ENCODE measurements at places on chromosomes 5 and 9.
A peak's percentile ranks its signal among the peaks of the same experiment; 100 is the strongest.

DNA sequence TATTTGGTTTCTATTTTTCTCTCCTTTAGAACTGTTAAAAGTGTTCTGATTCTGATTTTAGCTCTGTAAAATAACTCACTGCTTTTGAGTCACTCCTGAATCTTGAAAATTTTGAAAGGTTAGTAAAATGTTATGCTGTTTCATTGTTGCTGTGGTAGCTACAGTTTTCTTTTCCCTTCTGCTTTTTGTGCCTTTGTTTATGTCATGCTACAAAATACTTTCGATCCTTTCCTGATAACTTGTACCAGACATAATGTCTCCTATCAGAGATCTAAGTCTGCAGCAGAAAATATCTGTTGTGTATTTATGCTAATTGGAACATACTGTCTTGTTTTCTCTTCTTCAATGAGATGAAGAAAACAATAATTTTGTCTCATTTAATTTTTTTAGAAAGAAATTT lies 26.9 kb upstream of the CEP120 start:
- DNase-seq = no peak

DNA sequence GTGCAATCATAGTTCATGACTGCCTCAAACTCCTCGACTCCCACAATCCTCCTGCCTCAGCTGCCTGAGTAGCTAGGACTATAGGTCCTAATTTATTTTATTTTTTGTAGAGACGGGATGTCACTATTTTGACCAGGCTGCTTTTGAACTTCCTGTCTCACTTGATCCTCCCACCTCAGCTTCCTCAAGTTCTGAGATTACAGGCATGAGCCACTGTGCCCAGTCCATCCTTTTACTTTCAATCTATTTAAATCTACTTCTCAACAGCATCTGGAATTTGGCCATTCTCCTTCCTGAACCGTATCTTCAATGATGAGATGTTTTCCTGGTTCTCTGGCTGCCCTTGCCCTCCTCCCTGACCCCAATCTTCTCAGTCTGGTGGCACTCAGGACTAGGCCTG lies 12.2 kb upstream of the GRIN1 start:
- no peak for DNase-seq

DNA sequence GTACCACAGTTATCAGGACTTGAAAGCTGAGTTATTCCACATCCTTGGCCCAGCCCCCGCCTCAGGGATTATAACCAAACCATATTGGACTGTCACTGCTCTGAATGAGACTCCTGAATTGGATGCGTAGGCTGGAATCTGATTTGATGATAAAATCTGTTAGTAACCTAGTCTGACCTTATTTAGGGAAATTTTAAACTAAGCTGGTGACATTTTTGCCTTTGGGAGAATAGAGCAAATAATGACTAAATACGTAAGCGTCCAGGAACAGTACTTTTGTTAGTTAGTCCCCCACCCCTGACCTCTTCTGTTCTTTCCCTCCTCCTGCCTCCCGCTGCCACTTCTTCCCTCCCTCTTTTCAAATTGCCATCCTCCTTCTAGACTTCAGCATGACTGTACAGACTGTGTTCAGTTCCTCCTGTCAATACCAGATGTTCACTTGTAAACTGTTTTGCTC lies 92.6 kb downstream of the TLE4 start:
- DNase-seq = no peak

DNA sequence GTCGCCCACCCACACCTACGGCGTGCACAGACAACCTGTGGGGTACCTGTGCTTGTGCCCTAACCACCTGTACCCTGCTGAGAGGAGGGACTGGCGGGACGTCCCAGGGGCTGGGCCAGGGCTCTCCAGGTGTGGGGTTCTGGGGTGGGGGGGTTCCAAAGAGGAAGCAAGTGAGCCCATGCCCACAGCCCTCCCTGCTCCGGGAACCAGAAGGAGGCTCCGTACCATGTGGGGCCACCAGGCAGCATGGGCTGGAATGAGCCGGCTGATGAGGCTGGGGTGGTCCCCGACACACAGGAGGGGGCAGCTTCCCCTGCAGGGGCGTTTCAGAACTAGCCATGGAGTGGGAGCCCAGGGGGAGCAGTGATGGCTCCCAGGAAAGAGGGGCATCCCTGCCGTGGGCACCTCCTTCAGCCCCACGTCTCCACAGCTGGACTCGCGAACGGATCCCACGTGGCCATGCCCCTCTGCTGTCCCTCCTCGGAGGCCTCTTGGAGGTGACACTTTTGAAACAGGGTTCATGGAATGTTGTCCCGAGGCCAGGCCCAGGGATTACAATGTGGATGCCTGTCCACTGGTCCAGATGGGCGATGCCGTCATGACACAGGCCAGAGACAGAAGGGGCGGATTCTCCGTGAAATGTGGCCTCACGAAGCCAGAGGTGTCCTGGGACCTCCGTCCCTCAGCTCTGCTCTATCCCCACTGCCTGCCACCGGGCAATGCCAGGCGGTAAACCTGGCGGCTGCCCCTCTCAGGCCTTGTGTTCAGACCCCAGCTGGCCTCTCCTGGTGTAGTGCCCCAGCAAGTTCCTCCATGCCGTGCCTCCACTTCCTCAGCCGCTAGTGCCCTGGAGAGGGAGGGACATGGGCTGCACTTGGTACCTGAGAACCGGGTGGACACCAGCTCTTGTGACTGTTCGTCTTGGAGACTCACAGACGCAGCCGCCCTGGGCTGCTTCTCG lies 33.6 kb upstream of the IRX4 start:
- DNase-seq = no peak

- no peak for DNase-seq
These were observed 5.7 kb downstream of the QSOX2 start for GRCh38 chr9:136239983-136240330.

DNA sequence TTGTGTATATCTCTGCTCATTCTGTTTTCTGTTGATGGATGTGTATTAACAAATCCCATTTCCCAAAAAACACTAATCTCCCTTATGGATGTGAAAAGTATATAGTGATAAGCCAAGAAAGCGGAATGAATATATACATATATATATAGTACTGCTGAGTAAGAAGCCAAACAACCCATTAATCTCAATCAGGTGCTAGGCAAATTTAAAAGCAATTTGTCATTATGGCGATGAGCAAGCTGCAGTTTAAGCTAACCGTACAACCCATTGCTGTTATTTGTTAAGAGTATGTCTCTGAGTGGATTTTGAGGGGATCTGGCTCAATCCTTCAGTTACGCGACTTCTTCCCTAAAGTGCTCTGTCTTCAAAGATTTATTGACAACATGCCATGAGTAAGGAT lies 640.4 kb upstream of the ARRDC3 start:
- DNase-seq = no peak

GRCh38 chr5:72467461-72467860 lies 39.7 kb downstream of the ZNF366 start:
- DNase-seq = no peak

DNA sequence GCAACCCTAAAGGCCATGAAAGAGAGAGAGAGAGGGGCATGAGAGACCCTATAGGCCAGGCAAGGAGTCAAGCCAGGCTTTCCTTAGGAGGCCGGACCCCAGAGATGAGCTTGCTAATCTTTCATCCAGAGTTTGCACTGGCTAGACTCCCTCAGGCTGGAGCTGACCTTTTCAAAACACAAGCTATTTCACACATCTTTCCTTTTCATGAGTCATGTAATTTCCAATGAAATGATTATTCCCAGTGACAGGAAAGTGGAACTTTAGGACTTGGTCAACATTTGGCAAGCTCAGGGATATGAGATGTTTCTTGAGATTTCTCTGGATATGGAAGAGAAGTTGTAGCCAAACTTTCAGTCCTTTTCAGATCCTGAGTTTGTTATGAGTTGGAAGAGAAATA lies 117.7 kb downstream of the TARS1 start:
- DNase-seq = no peak

GRCh38 chr5:82674671-82675070 lies 396.5 kb upstream of the RPS23 start:
- DNase-seq = no peak

DNA sequence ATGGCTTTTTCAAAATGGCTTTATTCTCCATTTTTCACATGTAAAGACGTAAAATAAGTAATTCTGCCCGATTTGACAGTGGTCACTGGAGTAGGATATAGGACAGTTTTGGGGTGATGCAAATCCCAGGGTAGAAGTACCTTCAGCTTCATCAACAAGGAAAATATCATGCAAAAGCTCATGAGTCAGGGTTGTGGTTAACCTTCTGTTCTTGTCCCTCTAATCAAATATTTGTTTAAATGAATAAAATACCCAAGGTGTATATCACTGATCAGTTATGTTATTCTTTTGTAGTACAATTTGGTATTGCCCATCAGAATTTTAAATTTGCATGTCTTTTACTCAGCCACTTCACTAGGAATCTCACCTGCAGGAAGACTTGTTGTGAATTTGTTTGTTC lies 40.0 kb downstream of the FBXL7 start:
- DNase-seq = no peak

DNA sequence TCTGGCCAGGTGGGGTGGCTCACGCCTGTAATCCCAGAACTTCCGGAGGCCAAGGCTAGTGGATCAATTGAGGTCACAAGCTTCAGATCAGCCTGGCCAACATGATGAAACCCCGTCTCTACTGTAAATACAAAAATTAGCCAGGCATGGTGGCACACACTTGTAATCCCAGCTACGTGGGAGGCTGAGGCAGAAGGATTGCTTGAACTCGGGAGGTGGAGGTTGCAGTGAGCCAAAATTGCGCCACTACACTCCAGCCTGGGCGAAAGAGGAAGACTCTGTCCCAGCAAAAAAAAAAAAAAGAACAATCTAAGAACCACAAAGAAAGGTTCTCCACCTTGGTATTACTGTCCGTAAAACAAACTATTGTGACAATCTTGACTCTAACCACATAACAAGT lies 9.7 kb downstream of the MYO10 start:
- no peak for DNase-seq

DNA sequence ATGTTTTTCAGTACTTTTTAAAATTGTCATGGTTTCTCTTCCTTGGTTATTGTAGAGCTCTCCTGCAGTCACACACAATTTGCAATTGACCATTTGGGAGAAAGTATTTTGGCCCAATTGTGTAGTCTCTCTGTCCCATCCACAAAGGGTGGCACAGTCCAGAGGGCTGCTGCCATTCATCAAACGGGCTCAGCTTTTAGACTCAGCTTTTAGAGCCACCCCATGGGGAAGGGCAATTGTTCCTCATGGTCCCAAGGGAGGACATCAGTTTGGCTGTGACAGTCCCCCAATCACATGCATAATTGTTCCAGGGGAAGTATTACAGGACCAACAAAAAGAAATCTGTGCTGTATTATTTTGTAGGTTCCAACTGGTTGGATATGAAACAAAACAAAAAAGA lies 207.6 kb downstream of the ZNF462 start:
- DNase-seq = no peak

GRCh38 chr5:10630126-10630525 lies 66.3 kb downstream of the ANKRD33B start:
- DNase-seq = no peak

DNA sequence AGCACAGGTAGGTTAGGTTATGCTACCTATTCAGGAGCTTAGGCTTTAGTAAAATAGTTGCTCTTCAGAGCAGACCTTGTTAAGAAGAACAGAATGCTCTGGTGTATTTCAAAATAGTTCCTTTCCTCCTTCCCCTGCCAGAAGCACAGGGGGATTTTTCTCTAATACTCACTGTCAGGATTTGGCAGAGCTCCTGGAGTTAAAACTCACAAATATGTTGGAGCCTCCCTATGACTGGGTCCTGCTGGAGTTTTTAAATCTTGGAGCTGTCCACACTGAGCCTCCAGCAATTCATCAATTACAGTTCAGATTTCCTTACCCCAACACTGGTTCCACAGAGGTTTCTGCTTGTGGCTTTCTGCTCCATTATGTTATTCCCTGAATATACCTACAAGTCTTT lies 1233.8 kb upstream of the WWC1 start:
- DNase-seq = no peak

GRCh38 chr9:37215830-37216229 lies 95.5 kb downstream of the ZCCHC7 start:
- no peak for DNase-seq

DNA sequence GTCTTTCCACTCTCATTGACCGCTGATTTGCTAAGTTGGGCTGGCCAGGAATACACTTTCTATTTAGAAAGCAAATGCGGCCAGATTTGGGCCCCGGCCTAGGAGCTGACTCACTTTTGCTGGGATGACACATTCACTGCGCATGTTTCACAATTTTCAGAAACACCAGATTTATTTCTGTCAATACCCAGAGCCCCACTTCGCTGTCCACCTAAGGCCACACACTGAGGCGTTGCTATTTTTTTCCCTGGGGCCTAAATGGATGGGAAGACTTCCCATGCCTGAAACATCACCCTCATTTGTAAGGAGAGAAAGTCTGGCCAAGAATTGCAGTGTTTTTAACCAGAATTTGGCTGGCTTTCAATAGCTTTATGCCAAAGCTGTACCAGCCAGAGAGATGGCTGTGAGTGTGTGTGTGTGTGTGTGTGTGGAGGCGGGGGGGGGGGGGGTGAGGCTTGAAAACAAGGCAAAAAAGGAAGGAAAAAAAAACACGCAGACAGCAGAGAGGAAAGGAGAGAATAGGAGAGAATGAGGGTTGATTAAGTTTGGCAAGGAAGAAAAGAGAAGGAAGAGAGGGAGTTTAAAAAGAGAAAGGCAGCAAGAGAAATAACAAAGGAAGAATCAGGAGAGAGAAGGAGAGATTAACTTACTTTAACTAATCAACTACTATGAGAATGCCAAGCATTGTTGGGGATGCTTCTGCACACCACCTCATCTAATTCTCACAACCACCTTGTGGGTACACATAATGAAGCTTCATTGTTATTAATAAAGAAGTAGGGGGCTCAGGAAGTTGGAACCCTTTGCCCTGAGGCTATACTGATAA lies 261.4 kb upstream of the KLF4 start:
- DNase-seq = peak; percentile 17

GRCh38 chr5:143398451-143399237 lies 4.8 kb downstream of the NR3C1 start:
- no peak for DNase-seq

DNA sequence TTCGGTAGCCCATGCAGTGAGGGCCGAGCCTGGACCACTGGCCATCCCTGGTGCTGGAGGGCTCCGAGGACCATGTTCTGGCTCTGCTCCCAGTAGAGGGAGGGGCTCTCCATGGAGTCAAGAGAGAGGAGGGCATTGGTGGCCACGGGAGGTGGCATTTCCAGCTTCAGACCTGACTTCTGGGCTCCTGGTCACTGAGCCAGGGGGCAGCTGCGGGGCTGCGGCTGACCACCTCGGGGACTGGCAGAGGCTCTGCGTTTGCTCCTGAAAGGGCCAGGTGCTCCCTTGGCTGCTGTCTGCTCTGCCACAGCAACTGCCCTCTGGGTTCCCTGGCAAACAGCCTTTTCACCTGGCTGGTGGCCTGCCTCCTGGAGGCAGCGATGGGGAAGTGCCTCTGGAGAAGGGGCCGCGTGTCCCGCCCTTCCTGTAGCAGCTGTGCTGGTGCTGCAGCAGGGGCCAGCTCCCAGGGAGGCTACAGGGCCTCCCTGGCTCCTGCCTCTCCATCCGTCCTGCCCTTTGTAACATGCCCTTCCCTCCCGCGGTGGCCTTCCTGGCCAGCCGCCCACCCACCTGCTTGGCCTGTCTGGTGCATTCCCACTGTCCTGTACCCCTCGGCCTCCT lies 144.6 kb downstream of the CACNA1B start:
- DNase-seq = peak; percentile 62

Measured in NCI-H2029 treated with DMSO at 0.1 percent for 48 hours (cell line).